Renal cortical epithelial cell (primary cell): ENCODE measurements at places on chromosomes 2 and 18. TPM values are rescaled to one million over a fixed set of nuclear protein-coding genes. Genes with fewer than 3 reads are reported as not detected.

GKN2 gene
- total RNA-seq, result not detected in 2 replicates

HSBP1L1 gene
- 13.1 and 20.1 TPM in 2 replicates for total RNA-seq

POTEJ gene
- total RNA-seq, result not detected in 2 replicates

MEP1B gene
- not detected in 2 replicates for total RNA-seq

MAP2 gene
- 8.7 and 18.3 TPM in 2 replicates for total RNA-seq

PROC gene
- total RNA-seq, result 0.25 TPM in 1 of 2 replicates, not detected in the other

LCT gene
- total RNA-seq, result not detected in 2 replicates
